ENCODE measurements at places on chromosomes 13 and 19. TPM values are rescaled to one million over a fixed set of nuclear protein-coding genes. Genes with fewer than 3 reads are reported as not detected.

DNA sequence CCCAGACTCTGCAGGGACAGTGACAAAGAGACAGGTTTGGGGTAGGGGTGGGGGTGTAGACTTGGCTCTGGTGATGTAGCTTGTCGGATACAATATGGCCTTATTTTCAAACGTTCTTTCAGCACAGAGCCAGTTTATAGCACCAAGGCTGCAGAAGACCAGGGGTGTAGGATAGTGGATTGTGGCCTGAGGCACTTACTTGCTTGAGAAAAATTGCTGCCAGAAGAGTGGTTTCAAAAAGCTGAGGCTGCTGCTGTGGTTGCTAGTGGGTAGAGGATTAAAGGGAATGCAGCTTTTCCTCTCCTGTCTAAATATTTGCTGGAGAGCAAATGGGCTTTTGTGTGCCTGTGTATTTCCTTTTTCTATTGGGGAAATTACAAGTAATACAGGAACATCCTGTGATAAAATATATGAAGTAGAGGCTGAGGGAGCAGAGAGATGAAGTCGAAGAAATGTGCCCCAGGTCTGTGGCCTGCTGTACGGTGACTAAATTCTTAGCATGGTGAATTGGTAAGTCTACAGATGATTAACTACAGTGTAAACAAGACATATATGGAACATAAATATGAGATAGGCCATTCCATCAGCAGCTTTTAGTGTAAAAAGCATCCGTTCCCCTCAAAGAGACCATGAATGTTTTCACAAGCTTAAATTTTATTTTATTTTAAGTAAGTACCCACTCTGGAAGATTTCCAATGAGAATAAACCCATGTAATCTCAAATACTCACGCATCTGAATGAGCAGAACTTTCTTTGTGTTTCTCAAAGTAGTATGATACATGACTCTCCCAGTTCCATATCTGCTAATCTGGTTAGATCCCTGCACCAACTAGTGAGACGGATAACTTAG, 112.9 kb downstream of the LRCH1 start:
- no peak for DNase-seq

DNA sequence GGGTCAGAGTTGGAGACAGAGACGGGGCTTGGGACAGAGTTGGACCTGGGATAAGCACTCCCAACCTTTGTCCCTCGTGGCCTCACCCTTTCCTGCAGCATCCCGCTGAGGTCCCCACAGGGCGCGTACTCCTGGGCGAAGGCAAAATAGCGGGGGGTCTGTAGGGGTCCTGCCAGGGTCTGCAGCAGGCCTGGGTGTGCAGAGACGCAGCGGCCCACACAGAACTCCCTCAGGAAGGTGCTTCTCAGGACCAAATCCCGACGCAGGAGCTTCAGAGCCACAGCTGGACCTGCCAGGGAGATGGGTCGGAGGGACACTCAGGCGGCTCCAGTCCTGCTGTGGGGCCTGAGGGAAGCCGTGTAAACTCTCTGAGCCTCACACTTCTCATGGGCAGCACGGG, 1.3 kb downstream of the SBK3 start:
- DNase-seq: no peak

DNA sequence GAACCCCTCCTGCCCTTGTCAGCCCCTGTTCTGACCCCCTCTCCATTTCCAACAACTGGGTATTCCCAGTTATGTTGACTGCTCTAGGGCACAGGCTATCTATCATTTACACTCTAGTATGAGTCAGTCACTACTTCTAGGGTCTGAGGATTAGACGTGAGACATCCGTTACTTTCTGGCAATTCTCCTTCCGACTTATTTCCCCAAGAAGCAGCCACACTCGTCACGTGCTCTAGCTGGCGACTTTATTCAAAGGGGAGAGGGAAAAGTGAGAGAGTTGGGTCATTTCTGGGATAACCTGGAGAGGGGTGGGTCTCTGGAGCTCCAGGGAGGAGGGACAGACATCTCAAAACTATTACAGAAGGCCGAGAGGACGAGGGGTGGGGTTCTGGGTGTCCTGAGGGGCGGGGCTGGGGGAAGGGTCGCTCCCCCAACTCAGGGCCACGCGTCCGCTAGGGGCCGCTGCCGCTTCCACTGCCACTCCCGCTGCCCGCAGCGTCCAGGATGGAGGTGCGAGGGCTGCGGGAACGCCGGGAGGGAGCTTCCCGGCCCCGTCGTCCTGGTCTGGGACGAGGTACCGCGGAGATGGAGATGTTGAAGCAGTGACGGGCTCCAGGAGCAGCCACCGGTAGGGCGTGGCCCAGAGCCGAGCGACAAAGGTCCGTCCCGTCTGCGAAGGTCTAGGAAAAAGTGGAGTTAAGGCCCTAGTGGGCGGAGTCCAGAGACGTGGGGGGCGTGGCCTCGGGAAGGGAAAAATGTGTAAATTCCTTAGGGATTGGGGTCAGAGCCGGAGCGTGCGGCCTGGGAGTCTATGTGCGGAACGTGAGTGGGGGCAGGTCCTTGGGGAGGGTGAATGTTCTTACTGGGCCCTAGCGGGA, 8.9 kb downstream of the RTBDN start:
- DNase-seq: no peak

Gene KLK15
- not detected for polyA plus RNA-seq

Gene OLFM2
- polyA plus RNA-seq: 18.7 TPM

DNA sequence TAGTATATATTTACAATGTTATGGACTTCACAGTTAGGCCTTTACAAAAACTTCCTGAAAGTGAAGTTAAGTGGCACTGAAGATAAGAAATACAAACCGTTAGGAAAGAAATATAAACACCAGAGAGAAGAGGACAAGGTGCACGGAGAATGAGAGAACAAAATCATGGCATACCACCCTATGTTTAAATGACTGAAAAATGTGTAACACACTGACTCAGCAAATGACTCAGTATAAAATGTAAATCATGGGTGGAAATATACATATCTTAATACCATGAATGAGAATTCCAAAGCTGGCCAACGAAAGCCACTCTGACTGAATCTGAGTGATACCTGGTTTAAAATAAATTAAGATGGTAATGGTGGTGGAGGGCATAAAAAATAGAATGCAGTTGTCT, 260.8 kb downstream of the DNAJC15 start:
- no peak for DNase-seq

DNA sequence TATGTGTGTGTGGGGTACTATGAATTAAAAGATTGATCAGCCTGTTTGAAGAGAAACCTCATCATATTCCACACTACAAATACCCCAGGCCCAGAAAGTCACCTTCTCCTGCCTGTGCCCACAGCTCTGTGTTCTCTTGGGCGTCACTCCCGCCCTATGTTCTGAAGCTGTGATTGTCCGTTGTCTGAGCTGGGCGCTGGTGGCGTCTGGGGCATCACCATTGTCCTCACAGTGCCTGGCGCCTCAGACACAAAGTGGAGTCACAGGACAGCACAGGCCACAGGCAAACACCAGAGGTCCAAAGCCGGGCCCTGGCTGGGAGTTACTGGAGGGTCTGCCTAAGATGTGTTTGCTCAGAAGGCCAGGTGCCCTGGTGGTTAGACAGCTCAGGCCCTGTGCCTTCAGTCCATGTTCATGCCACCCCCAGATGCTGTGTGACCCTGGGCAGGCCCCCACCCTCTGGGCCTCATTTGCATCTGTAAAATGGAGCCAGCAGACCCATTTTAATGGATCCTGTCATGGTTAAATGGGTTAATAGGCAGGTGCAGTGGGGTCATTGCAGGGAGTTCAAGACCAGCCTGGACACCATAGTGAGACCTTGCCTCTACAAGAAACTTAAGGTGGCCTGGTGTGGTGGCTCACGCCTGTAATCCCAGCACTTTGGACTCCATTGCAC, 34.5 kb downstream of the DNM2 start:
- DNase-seq: no peak

DNA sequence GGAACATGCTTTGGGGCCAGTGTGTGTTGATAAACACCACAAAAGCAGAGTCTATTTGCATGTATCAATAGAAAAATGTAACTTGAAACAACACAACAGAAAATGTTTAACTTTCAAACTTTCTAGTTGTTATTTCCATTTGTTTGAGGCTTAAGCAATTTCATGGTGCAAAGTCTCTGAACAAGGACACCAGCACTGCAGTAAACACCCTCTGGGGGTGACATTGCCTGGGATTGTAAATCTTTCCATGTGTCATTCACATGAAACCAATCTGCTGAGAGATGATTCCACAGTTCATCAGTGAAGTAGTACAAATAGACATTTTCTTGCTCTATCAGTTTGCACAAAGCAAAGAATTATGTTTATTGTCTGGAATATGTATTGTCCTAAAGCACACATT, 124.5 kb downstream of the ITGBL1 start:
- no peak for DNase-seq

DNA sequence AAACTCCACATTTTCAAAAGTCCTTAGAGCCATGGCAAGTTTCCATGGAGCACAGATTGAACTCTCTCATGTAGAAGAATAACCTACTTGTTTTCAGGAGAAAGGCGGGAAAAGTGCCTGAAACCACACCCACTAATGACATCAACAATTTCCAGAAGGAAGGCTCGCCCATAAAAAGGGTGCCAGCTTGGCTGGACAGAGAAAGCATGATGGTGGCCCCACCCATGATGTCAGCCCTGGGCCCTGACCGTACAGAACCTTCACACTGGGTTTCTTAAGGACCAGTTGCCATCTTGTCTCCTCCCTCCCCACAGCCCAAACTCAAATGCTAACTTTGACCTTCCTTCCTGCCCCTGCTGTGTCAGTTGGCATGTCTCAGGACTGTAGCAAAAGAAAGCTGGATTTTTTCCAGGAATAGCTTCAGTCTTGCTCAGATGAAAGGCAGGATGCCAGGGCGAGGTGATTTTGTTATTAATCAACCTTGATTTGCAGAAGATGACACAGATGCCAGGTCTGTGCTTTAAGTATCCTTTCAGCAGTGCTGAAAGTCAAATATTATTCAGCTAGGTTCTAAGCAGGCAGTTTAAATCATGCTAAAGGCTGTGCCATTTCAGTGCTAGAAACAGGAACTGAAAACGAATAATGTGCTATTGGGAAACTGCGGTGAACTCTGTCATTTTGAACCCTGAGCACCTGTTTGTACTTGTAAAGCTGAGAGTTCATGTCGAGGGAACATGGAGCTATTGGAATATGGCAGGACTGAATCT, 89.5 kb upstream of the RFC3 start:
- DNase-seq: no peak

DNA sequence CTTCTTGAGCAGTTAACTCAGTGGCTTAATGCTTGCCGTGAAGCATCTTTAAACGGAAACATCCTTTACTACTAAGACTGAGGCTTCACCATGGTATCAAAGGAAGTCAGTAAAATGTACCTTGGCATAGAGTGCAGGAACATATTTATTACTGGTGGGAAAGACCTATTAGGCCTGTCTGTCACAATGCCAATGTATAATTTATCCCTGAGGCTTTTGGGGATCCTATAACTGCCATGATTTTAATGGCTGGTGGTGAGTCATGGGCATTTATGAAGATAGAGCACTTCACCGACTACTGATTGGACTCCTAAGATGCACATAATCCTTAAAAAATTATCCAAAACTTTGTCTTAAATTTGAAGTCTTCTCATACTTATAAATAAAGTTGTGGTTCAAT, 79.6 kb downstream of the FGF14 start:
- DNase-seq: no peak

Gene ZNF728
- 0.21 TPM for polyA plus RNA-seq

Gene MBD3L3
- not detected for polyA plus RNA-seq

GRCh38 chr13:40615619-40616018, 50.8 kb downstream of the FOXO1 start:
- no peak for DNase-seq

DNA sequence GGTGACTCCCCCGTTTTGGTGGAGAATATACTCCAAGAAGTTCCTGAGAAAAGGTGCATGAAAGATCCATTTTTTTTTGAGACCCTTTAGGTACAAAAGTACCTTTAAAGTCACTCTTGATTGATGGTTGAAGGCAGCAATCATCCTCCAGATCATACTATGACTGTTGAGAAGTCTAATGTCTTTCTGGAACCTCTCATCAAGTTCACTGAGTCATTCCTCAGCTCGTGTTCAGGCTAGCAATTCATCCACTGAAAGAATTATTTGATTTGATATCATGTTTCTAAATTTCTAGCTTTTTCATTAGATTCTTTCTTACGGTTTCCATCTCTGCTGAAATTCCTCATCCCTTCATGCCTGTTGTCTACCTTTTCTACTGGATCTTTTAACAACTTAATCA, 65.1 kb upstream of the GJB6 start:
- DNase-seq: no peak

DNA sequence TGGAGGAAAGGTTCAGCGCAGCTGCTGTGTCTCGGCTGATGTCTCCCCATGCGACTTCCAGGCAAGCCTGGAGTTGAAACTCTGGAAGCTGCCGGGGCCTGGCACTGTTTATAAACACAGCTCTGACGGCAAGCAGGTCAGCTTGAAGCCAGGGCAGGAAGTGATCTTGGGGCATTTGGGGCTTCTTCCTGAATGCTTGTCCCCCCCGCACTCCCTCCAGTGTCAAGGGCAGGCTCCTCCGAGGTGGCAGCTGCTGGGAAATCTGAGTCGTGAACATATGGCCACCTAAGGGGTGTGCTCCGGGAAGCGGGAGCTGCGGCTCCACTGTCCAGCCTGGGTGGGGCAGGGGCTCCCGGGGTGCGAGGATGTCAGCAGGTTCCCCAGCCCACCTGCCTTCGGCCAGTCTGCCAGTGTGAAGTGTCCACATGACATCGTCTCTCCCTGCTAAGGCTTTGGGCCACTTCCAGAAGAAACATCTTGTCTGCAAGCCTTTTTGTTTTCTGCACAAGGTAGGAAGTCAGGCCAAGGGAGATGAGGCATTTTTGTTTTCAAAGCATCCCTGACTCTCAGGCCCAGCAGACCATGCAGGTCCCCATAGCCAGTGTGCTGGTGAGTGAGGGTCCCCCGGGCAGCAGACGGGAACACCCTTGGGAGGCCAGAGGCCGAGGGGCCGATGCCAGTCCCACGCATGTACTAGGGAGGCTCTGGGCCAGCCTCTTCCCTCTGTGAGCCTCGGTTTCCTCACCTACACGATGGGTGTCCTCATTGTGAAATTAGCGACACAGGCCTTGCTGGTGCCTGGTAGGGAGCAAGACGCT, 2.7 kb downstream of the PIAS4 start:
- DNase-seq: no peak

Gene CYP4F8
- polyA plus RNA-seq: 0.04 TPM

Gene SELENOV
- polyA plus RNA-seq: 7.6 TPM

- no peak for DNase-seq
Measured at GRCh38 chr19:531753-532560, at the start of gene CDC34. Gene CDC34, plus strand, starts transcription at chr19:531760. Its CDS starts 172 bp downstream, at chr19:531932.

Gene RNF113B
- not detected for polyA plus RNA-seq

Gene ZNF418
- polyA plus RNA-seq: 24.2 TPM

GRCh38 chr13:102772042-102772425, 1.6 kb downstream of the TEX30 start:
- DNase-seq: no peak

DNA sequence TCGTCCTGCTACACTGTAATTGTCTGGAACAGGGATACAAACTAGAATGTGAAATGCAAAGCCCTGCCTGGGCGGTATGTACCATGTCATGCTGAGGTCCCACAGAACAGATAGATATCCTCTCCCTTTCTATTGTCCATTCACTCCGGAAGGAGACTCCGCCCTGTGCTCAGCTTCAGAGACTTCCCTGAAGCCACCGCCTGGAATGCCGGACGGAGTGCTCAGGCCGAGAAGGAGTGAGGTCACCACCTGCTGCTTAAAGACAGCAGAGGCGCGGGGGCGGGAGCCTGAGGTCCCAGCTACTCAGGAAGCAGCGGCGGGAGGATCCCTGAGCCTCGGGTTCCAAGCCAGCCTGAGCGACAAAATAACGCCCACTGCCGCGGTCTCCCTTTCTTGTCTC, 890 bp upstream of the ZNF611 start:
- DNase-seq: peak; percentile 41

Gene SLITRK6
- 11.4 TPM for polyA plus RNA-seq

Gene C1QTNF9
- 0.24 TPM for polyA plus RNA-seq

Gene ZNF653
- 9.4 TPM for polyA plus RNA-seq

Gene MYBPC2
- polyA plus RNA-seq: 0.67 TPM

Measured in right renal cortex interstitium (tissue), 3 donors.